Kidney (tissue), 22 donors: ENCODE measurements at places on chromosomes 2 and 18. TPM values are rescaled to one million over a fixed set of nuclear protein-coding genes. Genes with fewer than 3 reads are reported as not detected.

Gene SLC23A3
- total RNA-seq: 2.8 TPM

Gene RIT2
- total RNA-seq: not detected

Gene DARS1
- 77.4 TPM for total RNA-seq

Gene ARMC9
- 18.2 TPM for total RNA-seq

Gene HRH4
- total RNA-seq: not detected

Gene WIPF1
- total RNA-seq: 55.0 TPM

Gene TXNDC2
- 0.16 TPM for total RNA-seq

Gene TM4SF20
- not detected for total RNA-seq

Gene MOB4
- total RNA-seq: 23.0 TPM

Gene CRYGC
- not detected for total RNA-seq

Gene CXCR1
- 0.09 TPM for total RNA-seq
